ENCODE measurements at places on chromosomes 2 and 18.

DNA sequence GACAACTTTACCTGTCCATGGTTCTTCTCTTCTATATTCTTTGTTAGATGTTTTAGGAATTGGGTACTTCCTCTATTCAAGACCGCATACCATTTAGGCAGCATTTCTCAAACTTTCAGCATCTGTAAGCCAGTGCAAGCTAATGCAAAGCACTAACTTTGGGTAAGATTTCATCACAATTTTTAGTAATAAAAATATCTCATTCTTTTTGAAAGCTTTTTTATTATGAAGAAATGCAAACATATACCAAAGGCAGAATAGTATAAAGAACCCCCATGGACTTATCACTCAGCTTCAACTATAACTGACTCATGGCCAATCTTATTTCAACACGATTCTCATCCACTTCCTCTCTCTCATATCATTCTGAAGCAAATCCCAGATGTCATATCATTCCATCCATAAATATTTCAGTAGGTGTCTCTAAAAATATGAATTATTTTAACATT is 32.9 kb downstream of the INO80C start:
- ATAC-seq = no peak

GRCh38 chr18:76923485-76924085 is 101.2 kb downstream of the ZNF236 start:
- peak; percentile 49 for ATAC-seq

DNA sequence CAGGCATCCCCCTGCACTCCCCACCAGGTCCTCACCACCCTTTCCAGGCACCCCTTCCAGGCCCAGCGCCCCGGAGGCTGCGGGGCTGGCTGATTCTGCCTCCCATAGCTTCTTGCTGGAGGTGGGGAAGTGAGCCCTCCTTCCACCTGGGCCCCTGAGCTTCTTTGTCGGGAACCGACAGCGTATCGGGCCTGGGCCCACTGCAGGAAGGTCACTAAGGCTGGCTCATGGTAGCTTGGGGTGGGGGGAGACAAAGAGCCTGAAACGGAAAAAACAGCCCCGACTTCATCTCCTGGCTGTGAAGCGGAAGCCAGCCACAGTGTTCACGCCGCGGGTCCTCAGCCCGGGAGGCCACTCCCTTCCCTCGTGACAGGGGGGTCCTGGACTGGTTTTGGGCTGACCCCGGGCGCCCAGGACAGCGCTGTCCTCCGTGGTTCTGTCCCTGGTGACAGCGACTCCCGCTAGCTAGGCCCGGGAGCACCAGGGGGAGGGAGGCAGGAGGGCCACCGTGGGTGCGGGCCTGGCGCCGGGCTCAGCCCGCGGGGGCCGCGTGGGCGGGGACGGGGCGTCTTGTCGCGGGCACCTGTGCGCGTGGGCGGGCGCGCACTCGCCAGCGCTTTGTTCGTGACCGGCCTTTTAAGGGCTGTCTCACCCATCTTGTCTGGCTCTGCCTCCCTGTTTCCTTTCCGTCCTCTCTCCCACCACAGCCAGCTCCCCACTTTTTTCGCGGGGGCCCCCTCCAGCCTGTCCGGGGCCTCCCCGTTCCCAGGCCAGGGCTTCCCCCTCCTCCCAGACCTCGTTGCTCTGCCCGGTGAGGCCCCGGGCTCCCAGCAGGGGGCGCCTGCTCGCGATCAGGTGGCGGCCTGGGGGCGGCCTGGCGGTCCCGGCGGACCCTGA is 64.9 kb downstream of the DNMT3A start:
- no peak for ATAC-seq

GRCh38 chr2:164485541-164485940 is 135.7 kb downstream of the GRB14 start:
- peak; percentile 31 for ATAC-seq

DNA sequence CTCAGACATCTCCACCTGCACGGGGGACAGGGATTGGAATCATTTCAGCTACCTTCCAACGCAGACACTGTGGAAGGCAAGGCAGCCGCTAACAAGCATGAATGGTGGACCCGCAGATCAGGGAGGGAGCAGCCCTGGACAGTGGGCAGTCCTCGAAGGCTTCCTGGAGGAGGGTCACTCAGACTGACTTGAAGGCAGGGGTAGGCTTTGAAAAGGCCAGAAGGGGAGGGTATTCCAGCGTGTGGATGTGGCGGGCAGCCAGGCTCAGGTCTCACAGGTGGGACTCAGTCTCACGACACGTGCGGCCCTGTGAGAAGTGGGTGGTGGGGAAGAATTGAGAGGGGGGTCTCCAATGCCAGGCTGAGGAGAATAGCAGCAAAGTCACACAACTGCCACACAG is 29.9 kb downstream of the DYSF start:
- no peak for ATAC-seq

DNA sequence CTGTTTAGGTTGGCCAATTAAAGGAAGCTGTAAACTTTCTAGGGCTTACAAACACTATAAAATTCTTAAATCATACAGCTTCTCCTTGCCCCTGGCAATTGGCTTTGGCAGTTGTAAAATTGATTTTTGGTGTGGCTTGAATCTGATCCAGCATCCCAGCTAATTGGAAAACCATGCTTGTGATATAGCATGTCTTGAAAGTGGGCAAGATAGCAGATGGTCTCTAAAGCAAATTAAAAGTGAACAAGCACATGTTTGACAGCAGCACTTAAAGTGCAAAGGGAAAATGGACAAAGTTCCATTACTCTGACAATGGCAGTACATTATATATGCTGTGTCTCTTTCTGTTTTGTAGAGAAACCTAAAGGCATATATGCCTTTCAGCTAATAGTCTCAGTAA is 302.9 kb upstream of the NXPH2 start:
- ATAC-seq = no peak

- ATAC-seq = peak; percentile 34
These were observed 26.4 kb downstream of the RTP5 start for GRCh38 chr2:241895712-241896641.

DNA sequence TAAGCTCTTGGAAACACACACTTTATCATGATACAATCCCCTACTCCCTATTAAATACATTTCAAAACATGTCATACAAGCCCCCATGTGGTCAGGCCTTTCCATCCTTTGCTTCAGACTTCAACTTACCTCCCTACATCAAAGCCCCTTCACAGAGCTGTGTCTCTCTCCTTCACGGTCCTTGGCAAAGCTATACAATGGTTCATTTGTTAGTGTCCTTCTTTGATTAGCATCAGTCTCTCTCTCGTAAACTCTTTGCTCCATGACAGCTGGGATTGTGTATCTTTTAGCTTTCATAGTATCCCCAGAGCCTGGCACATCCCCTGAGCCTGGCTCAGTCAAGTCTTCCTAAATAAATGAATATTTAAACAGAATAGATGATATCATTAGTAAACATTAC is 25.6 kb upstream of the INSIG2 start:
- no peak for ATAC-seq

- ATAC-seq = no peak
These were observed 47.4 kb downstream of the MFSD6 start for GRCh38 chr2:190455358-190456095.

GRCh38 chr18:44453505-44453904 is 227.2 kb upstream of the SETBP1 start:
- ATAC-seq = peak; percentile 94

DNA sequence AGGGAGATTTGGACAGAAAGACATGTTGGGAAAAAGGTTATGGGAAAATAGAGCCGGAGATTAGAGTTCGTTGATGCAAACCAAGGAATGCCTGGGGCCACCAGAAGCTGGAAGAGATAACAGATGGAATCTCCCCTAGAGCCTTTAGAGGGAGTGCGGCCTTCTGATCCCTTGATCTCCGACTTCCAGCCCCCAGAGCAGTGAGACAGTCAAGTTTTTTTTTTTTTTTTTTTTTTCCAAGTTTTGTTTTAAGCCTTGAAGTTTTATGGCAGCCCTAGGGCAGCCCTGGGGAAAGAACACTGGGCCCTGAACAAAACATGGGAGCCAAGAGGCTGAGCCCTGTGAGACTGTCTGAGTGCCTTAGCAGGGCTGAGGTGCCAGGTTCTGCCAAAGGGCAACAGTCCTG is 6.5 kb downstream of the DGKD start:
- no peak for ATAC-seq

DNA sequence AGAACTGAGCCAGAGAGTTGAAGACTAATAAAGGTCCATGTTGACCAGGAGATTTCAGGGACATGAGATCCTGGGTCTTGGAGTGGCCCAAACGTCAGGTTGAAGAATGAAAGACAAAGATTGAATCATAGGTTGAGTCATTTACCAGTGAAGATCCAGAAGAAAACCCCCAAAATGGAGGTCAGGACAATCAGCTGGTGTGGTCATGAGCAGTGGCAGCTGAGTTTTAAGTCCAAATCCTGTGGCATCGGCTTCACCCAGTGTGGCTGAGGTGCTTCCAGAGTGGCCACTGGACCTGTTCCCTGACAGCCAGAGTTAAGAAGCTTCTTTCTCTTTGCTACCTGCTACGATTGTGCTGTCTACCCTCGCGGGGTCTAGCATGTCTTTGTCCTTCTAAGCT is 234.0 kb downstream of the BCL2 start:
- ATAC-seq = no peak

DNA sequence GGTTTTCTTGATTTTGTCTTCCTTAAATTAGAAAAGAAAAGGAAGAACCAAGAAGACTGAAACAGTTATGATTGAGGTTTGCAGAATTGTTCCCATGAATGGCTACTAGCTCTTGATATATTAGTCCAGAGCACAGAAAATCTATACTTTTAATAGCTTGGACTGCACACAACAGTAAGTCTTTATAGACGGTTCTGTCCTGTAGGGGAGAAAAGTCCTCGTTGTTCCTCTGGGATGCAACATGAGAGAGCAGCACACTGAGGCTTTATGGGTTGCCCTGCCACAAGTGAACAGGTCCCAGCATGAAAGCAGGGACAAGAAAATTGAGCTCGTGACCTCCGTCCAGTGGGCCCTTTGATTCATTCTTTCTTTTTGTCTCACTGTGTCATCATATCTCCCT is 41.5 kb downstream of the RAB31 start:
- ATAC-seq = no peak

DNA sequence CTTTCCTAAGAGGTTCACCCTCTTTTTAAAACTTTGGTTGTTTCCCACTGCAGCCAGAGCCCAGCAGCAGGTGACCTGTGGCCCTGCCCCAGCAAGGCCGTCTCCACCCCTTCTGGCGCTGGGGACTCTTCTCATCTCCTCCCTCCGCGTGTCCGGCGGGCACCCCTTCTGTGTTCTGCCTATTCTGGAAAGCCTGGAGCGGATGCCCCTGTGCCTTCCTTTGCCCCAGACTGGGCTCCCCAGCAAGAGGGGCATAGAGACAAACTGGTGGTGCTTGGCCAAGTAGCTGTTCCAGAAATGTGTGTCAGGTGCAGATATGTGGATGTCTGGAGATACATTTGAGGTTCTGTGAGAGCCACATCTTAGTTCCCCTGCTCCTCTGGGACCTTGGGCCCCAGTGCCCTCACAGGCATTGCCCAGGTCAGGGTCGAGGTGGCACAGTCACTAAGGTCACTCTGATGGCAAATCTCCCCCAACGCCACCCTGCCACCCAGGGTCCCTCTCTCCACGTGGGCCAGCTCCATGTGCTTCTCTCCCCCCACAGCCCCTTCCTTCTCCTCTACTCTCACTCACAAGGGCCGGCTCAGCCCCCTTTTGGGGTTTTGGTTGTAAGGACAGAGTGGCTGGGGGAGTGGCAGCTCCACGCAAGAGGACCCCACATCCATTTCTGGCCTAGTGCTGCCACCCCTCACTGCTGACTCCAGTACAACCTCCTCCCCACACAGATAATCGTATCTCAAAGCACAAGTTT is 35.5 kb upstream of the TAF1B start:
- ATAC-seq = no peak

GRCh38 chr2:159292157-159292556 is 5.7 kb upstream of the WDSUB1 start:
- ATAC-seq = no peak

GRCh38 chr2:154664248-154664647 is 34.2 kb upstream of the KCNJ3 start:
- no peak for ATAC-seq

GRCh38 chr2:139374296-139374850 is 594.2 kb upstream of the NXPH2 start:
- no peak for ATAC-seq

DNA sequence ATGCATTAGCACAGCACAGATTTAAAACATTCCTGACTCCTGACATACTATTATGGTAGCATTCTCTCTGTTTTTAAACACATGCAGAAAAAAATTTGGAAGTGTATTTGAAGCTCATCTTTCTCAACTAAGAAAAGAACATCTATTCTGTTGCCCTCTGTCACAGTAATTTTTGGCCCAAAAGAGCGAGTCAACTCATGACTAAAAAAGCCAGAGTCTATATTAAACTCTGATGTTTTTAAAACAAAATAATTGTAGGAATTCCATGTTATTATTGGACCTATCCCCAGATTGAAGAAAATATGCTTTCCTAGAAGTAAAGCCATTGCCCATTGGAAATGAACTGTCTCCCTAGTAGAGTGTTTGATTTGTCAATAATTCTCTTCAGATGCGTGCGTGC is 96.7 kb downstream of the CRIM1 start:
- ATAC-seq = no peak

DNA sequence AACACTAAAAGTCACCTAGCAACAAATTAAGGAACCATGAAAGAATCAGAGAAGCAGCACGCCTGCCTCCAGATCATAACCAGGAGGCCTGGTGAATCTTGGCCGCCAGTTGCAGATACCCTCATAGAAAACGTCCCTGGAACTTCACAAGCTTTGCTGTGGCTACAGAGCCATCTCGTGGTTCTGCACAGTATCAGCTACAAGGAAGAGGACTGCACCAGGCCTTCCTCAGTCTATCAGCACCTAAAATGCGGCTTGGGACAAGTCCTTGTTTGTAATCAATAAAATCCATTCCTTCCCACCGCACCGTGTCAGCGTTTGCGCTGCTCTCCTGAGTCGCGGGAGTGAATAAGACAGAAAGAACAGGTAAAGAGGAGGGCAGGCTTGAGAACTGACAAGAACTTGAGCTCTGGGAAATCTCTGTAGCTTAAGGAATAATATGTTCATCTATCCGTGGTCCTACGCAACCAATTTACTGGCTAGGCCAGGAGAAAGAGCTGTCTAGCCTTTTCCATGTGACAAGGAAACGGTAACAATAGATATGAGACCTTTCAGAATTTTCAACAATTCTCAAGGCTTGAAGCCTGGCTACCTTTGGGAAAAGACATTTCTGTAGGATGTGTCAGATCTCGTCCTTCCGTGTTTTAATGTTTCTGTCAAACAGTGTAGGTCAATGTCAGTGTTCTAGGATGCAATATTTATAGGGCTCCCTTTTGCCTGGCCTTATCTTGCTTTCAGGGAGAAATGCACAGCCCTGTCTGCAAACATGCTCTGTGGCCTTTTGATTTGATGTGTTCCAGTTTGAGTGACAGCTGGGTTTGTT is 128.5 kb upstream of the RAB12 start:
- peak; percentile 80 for ATAC-seq

- no peak for ATAC-seq
These were observed 6.6 kb downstream of the HPCAL1 start for GRCh38 chr2:10309286-10309685.

DNA sequence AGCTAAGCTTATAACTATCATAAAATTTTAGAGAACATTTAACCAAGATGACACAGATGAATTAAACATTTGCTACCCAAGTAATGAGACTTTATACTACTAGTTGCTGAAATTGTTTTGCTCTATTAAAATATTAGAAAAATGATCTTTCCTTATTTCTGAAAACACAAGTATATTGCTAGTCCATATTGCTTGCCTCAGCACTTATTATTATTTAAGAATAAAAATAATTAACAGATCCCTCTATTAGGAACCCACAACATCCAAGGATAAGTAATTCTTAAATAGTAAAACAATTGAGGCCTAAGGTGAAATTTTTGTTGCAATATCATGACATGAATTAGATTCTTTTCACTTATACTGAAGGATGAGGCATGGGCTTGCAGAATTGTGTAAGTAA is 65.2 kb downstream of the CCDC148 start:
- ATAC-seq = no peak

- ATAC-seq = no peak
These were observed 129.1 kb downstream of the NRP2 start for GRCh38 chr2:205811387-205811786.

GRCh38 chr2:111194835-111195621 is 74.3 kb downstream of the BCL2L11 start:
- ATAC-seq = peak; percentile 20

All from SK-N-SH treated with all-trans-retinoic acid at 6 μM for 48 hours (cell line).